ENCODE measurements at places on chromosomes 11 and 22.

GRCh38 chr22:46935506-46936377 is 173.3 kb downstream of the TBC1D22A start:
- no peak for DNase-seq

DNA sequence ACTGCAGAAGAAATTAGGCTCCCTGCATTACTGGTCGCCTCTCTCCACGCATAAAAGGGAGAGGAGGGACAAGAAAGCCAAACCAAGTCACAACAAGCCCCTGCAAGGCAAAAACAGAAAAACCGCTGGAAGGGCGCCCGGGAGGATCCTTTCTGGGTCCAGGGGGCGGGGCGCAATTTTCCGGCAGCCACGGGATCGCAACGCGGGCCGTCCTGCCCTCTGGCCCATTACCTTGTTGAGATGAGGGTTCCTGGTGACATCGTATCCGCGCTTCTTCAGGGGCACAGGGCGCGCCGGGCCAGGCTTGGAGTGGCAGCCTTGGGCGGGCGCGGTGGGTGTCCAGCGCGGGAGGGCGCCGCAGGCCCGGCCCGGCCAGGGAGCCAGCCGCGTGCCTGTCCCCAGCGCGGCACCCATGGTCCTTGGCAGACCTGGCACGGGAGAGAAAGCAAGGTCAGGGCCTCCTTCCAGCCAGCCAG is 847 bp downstream of the ME3 start:
- DNase-seq = no peak

- DNase-seq = no peak
Measured at GRCh38 chr11:120869516-120870011, 154.3 kb upstream of the TBCEL start.

- no peak for DNase-seq
Measured at GRCh38 chr22:37063431-37064420, 12.2 kb downstream of the KCTD17 start.

DNA sequence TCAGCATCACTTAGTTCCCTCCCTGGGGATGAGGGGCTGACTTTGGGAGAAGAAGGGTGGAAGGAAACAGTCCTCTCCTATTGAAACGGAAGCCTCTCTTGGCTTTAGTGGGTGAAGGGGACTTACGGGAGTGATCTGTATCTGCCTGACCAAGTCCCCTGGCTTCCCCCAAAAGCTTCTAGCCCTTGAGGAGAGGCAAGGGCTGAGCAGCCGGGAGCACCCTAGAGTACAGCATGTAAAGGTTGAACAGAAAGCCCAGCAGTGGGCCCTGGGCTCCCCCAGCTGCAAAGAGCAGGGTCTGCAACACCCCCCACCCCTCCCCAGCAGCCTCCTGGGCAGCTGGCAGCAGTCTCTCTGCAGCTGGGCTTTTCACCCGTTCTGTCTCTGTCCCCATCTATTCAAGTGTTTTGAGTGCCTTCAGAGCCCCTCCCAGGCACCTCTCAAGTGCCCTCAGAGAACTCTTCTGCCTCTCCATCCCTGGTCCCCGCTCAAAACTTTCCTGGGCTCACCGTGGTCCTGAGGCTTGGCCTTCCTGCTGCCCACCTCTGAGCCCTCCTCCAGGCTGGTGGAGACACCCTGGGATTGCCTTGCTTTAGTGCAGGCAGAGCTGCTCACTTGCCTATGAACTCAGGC is 2.7 kb downstream of the CAPN5 start:
- DNase-seq = no peak

DNA sequence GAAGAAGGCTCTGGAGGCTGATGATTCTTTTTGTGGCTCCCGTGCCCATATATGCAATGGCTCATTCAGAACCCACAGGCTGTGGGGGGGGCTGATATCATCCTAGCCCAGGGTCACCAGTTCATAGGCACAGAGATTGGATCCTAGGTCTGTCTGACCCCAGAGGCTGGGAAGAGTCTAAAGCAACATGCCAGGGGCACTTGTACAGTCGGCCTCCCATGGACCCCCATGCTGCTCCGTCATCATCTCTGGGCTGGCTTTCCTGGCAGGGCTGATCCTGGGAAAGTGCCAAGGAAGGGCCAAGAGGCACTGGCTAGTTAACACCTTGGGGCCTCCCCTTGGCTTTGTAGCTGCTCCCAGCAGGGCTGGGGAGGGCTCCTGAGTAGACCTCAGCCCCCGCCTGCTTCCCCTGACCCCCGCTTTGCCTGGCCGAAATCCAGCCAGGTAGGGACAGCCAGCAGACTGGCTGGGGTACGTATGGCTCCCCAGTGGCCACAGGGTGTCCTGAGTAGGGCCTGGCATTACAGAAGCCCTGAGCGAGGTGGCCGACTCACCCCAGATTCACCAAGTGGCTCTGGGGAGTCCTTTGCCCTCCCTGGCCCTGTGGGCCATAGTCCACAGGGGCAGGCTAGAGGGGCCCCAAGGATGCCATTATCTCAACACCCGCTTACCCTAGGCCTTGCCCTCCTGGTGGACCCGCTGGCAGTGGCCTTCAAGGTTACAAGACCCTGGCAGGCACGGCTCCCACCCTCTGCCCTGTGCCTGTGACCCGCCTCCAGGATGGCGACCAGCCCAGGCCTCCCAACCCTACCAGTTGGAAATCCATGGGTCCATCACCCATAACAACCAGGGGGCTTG is 22.5 kb downstream of the FADS3 start:
- DNase-seq = no peak

- peak; percentile 71 for DNase-seq
Measured at GRCh38 chr11:86955361-86956120, at the start of gene FZD4. Gene FZD4, minus strand, starts transcription at chr11:86955395. Its CDS starts 310 bp downstream, at chr11:86955085.

GRCh38 chr11:63680834-63681320 is 423 bp upstream of the RTN3 start:
- peak; percentile 58 for DNase-seq

GRCh38 chr11:75135651-75136050 is 15.3 kb upstream of the SLCO2B1 start:
- no peak for DNase-seq

DNA sequence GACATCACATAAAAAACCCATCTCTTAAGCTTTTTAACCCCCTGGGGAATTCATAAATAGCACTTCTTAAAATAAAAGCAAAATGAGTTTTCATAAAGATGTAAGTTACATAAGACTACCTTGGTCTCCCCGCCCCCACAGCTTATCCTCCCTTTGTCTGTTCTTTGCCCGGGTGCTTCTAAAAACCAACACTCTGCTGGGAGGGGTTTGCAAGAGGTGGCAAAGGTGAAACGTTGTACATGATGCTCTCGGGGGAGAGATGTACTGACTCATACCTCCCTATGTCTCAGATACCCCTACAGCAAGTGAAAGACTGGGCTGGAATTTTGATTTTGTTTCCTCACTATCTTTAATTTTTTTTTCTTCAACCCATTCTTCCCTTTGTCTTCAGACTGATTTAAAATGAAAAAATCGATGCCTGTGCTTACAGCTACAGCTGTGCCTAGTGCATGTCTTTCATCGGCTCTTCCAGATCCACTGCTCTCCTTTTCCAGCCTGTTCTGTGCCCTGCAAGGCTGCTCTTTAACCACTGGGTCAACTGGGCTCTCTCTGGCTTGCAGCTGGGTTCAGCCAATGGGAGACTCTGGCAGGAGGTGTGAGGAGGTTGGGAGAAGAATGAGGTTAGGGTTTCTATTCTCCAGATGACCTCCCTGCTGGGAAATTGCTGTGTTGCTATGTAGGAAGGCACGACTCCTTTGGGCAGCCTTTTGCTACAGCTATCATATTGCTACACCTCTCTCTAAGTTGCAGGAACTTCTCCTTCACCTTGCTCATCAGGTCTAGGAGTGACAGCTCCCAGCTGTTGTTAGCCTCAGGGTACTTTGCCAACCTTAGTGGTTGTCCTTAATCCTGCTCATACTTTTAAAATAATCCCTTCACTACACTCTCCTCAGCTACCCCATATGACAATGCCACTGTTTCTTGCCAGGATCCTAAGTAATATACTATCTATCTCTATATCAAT is 266.5 kb downstream of the TENM4 start:
- no peak for DNase-seq

DNA sequence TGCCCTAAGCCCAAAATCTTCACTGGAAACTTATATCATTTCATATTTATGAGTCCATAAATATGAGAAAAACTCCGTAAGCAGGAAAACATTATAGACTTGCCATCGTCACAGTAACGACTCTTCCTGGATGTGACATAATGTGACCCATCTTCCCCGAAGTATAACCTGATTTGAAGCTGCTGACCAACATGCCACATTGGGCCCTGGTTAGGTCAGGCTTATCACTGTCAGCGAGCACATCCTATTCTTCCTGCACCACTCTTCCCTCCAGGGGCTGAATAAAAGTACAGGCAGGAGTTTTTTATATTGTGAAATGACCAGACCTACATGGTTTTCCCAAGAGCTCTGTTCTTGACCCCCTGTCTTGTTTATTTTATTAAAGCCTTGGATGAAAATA is 12.1 kb upstream of the BLID start:
- no peak for DNase-seq

- no peak for DNase-seq
Measured at GRCh38 chr11:43492701-43493100, 134.0 kb downstream of the TTC17 start.

- peak; percentile 22 for DNase-seq
Measured at GRCh38 chr11:69718147-69718546, 14.3 kb upstream of the FGF19 start.

- peak; percentile 28 for DNase-seq
Measured at GRCh38 chr11:68460741-68461574, at the start of gene PPP6R3. Gene PPP6R3, plus strand, starts transcription at chr11:68460752. Its CDS starts 76,913 bp downstream, at chr11:68537665.

DNA sequence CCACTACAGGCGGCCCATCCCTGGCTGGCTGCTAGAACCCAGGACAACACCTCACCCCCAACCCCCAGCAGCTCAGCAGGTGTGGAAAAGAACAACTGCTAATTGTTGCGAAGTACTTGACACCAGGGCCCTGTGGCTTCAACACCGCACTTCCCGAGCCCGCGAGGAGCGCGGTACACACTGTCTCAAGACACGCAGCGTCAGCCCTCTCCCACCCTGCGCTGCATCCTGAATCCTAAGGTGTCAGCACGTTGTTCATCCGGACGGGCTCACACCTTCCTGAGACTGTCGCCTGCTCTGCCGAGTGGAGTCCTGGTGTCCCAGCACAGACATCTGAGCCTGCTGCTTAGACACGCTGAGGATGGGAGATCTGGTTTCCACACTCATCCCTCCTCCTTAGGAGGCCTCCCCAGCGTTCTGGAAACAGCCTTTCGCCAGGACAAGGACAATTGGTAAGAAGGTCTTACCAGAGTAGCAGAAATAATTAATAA is 1336.2 kb downstream of the BRD1 start:
- no peak for DNase-seq

DNA sequence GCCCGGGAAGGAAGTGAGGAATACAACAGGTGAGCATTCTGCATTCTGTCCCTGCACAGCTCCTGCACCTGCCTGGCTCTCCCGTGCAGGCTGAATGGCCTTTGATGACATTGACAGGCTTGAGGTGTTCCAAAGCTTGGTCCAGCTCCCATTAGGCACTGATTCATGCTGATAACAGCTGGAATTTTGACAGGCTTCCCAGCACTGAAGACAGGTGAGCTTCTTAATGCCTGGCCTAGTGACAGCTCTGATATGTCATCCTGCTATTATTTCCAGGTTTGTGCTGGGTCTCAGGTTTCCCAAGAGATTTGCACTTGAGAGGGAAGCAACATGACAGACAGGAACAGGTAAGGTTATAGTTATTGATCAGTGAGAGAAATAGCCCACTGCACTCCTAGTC is 58.0 kb upstream of the MTNR1B start:
- no peak for DNase-seq

DNA sequence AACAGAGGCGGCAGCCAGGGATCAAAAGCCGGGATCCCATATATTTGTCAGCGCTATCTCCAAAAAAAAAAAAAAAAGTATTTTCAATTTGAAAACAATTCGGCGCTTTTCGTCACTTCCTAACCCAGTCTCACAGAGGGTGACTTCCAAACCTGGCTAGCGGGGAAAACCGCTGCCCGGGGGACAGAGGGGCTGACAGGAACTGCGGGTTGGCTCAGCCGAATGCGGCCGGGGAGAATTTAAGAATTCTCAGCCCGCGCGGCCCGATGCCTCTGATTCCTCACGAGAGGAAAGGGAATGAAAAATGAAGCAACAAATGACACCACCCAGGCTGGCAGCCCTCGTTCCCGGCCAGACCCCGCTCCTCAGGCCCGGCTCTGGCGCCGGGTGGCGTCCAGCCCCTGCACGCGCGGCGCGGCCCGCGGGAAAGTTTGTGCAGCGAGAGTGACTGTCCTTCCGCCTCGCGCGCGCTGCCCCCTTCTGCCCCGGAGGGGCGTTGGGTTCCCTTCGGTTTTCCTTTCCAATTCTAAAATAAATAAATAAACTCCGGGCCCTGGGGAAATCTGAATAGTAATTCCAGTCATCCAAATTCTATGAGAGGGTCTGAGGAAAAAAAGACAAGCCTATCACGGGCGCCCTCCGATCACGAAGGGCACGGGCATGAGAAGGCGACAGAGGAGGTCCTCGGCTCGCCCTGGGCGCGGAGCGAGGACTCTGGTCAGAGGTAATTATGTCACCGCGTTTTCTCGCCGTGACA is 4.8 kb upstream of the PAX6 start:
- DNase-seq = no peak
